Ecto neural progenitor cell (in vitro differentiated cells): ENCODE measurements at places on chromosomes 7 and 10.

DNA sequence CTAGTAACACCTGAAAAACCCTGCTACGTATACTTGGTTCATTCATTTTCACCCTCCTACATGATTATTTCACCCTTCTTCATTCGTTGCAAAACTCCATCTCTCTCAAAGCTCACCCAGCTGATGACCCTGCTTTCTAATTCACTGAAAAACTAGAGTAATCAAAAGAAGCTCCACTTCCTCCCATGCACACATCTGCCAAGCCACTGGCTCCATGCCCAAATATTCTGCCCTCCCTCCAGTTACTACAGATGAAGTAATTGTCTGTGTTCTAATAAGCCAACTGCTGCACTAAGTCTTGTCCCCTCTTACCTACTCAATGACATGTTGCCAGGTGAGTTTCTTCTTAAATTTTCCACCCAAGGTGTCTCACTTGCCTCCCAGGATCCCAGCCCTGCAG lies 96.9 kb upstream of the CCDC71L start:
- DNase-seq: no peak

DNA sequence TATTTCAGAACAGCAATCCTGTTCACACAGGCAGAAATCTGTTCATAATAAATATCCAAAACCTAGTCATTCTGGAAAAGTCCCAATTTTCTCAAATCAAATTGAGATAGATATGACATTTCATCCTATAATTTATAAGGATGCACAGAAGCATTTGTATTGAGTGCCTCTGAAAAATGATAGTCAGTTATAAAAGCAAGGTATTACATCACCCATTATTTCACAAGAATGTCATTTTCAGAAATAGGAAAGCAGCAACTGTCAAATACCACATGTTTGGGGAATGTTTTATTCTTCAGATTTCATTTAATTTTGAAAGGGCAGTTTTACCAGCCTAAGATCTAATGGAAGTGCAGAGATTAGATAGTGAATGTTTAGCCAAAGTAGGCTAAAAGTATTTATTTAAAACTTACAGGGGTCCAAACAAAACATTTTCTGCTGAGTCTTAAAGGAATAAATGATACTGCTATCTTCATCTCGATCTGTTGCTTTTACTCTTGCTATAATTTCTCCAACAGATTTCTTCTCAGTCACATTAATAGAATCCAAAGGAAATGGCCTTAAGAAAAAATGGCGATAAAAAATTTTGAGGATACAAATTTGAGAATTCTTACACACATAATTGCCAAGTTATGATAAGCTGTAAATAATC lies 185.8 kb downstream of the HGF start:
- no peak for DNase-seq

DNA sequence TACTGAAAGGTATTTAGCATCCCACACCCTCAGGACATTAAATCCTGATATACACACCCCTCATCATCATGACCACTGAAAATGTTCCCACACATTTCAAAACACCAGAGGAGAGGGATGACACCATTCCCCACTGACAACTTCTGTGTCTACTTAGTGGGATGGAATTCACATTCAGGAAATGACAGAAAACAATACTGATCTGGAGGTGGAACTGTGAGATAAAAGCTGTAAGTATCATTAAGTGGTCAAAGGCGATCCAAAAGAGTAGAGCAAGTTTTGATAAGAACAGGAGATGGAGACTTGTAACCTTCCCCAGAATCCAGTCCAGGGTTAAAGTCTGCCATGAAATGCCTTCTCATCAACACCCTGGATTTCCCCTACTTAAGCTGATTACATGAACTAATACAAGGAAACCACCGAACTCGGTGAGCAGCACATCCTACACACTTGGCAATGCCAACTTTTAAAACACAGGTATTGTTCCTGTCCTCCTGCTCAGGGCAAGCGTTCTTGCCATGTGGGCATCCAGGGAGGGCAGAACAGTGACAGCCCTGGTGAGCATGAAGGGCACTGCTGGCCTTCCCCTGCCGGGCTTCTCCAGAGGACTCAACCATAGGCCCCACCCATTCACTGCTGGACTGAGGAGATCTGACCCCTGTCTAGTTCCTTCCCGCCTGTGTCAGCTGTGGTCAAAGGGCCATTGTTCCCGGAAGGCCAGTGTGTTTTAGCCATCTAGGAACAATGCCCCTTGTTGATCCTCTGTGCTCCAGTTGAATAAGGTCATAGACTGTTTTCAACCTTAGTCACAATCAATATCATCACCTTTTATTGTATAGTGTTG lies 85.0 kb downstream of the SGMS1 start:
- DNase-seq: no peak

- no peak for DNase-seq
These were observed 945.5 kb downstream of the SORCS3 start for GRCh38 chr10:105586451-105587098.

DNA sequence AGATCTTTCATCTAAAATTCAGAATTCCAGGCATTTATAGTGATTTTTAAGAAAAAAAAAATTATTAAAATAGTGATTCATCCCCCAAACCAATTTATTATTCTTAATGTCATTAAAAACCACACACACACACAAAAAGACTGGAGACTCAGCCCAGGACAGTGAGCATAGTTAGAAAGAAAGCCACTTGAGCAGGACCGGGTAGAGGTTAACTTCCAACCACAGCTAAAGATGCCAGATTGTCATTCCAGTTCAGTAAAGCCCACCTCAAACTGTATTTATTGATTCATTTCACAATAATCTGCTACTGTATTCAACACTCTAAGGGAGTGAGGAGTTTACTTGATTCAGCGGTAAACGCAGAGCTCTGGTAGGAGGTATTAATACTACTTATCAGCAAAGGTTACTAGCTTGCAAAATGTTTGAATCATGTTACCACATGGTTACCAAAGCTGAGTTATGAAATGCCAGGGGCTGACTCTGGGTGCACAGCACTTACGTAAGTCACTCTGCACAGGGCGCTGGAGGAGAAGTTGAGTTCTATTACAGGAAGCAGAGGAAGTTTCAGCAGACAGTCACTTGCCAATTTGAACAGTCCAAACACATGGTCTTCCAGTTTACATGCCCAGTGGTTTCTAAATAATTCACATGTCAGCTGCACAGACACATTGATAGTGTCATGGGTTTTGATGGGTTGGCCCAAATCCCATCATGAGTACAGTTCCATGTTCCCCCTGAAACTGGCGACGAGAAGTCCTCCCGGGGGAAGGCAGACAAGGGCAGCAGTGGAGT lies 64.6 kb downstream of the KLF6 start:
- DNase-seq: peak; percentile 5

- DNase-seq: no peak
These were observed 55.5 kb upstream of the SYPL1 start for GRCh38 chr7:106167439-106168136.

DNA sequence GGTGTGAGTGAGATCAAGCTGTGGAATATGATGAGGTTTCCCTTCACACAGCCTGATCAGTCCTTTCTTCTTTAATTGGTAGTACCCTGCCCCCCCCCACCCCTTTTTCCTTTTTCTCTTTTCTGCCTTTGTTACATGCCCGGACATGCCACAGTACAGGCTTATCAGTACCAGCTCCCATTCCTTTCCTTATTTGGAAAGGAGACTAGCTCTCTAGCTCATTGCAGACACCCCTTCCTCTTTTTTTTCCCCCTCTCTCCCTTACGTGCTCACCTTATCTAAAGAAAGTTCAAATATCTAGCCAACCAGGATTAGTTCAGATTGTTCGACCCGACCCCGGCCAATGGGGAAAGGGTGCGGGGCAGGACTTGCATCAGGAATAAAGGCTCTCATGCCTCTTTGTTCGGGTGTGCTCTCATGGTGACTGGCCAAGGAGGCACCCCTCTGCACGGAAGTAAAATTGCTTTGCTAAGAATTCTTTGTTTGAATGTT lies 230.4 kb downstream of the ACTR3B start:
- DNase-seq: peak; percentile 64

- no peak for DNase-seq
These were observed 426 bp downstream of the SYPL1 start for GRCh38 chr7:106111655-106112117.

DNA sequence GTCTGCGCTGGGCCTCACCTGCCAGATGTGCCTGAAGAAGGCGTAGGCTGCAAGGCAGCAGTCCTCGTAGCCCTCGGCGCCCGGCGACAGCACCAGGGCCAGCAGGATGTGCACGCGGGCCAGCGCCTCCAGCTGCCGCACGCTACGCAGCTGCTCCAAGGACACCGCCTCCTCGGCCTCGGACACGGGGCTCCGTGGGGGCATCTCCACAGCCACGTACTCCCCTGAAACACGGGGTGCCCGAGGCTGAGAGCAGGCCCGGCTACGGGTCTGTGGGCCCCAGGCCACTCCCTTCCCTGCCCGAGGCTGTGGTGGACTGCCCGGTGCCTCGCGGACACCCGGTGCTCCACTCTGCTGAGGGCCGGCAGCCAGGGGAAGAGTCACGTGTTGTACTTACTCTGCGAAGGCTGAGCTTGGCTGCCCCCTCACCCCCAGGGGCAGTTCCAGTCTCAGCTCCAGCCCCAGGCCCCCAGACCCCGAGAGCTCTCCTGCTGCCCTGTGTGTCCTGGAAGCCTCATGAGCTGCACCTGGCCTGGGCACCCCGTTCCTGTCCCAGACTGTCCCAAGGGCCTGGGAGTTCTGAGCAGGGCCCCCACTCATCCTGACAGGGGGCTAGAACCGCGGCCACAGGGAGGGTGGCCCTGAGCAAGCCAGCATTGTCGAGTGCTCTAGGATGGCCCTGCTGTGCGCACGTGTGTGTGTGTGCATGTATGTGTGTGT lies 62.8 kb downstream of the CFAP46 start:
- peak; percentile 46 for DNase-seq

DNA sequence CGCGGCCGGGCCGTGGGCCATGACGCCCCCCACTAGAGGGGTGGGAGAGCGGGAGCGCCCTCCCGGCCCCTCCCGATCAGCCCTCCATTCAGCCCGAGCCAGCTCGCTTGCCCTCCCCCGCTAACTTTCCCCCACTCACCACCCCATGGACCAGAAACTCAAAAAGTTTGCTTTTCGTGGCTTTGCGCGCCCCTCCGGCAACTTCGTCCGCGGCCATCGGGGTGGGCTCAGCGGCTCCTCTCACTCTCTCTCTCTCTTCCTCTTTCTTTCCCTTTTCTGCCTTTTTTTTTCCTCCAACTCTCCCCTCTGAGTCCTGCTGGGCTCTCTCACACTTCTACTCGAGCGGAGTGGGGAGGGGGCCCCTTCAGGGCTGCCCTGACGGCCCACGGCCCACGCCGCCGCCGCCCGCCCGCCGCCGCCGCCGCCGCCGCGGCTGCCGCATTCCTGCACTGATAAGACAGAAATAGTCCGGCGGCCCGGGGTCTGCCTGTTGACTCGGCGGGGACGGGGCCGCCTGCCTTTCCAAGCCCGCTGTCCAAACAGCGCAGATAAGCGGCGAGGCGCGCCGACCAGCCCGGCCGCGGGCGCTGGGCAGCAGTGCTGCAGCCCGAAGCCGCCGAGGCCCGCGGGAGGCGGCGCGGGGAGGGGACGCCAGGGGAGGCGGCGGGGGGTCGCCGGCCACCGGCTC lies at the start of gene SMARCD3:
Gene SMARCD3, minus strand, starts transcription at position 349 of the 688 bp plus-strand sequence. Its CDS starts 132 bp downstream, at position 217.
- peak; percentile 87 for DNase-seq

- no peak for DNase-seq
These were observed 30.7 kb downstream of the NUDT5 start for GRCh38 chr10:12165036-12165435.

GRCh38 chr10:118953598-118954393 lies 75.7 kb upstream of the NANOS1 start:
- DNase-seq: peak; percentile 32

DNA sequence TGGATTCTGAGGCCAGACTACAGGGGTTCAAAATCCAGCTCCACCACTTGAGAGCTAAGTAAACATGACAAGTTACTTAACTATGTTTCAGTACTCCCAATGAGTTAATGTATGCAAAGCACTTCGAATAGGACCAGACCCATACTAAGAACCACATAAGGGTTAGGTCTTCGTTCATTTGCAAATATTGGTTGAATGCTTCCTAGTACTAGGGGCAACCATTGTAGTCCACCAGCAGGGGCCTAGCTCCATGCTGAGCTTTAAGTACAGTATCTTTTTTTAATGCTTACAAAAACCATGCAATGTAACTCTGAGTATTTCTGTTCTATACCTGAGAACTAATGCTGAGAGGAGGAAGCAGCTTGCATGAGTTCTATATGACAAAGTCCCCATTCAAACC lies 80.4 kb upstream of the PDE1C start:
- DNase-seq: no peak

- DNase-seq: peak; percentile 33
These were observed 15.7 kb downstream of the TMEM72 start for GRCh38 chr10:44926751-44927351.

GRCh38 chr7:2110610-2111396 lies 121.9 kb downstream of the MAD1L1 start:
- no peak for DNase-seq

GRCh38 chr7:149880638-149881311 lies 7.0 kb downstream of the ATP6V0E2 start:
- DNase-seq: peak; percentile 39

DNA sequence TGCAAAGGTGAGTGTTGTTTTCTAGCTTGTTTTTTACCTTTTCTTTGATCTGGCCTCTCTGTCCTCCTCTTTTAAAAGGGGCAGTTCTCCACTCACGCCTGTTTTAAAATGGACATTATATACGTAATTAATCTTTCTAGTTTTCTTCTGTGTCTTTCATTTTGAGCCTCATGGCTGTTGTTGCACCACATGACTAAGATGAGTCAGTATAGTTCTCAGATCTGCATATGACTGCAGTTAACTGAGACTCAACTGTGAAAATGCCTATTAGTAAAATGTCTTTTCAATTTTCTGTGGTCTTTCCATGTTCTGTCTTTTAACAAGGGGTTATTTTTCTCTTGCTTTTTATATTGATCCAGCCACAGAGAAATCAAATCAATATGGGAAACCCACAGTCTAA lies 296.1 kb downstream of the CDK14 start:
- DNase-seq: no peak

- no peak for DNase-seq
These were observed 12.7 kb upstream of the LARP4B start for GRCh38 chr10:944034-944831.

GRCh38 chr7:90708841-90709317 lies 112.8 kb downstream of the CDK14 start:
- no peak for DNase-seq

- DNase-seq: no peak
These were observed 131.9 kb upstream of the PRR15 start for GRCh38 chr7:29431686-29432085.

- DNase-seq: no peak
These were observed 101.7 kb upstream of the SFMBT2 start for GRCh38 chr10:7512487-7512886.

DNA sequence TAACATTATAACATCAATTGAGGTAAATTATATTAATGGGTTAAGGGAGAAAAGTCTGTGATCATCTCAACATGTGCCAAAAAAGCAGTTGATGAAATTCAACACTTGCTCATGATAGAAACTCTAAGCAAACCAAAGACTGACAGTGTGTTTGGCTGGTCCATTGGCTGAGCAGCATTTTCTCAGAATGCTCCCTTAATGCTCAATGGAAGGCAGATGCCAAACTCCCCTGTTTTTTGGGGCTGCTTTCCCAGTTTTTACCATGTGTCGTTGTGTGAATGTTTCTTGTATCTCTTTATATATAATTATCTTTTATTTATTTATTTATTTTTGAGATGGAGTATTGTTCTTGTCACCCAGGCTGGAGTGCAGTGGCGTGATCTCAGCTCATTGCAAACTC lies 114.7 kb downstream of the SEC23IP start:
- no peak for DNase-seq

GRCh38 chr7:79176859-79177477 lies 276.5 kb downstream of the MAGI2 start:
- no peak for DNase-seq

GRCh38 chr10:14491811-14492210 lies 161.1 kb upstream of the FRMD4A start:
- no peak for DNase-seq

- no peak for DNase-seq
These were observed 618.9 kb downstream of the CALN1 start for GRCh38 chr7:71793251-71793650.
